ENCODE measurements at places on chromosomes 7 and 10. TPM values are rescaled to one million over a fixed set of nuclear protein-coding genes. Genes with fewer than 3 reads are reported as not detected.

- H3K27me3 ChIP-seq = peaks cover 100% of the 10 kb centered on the region
- no peak for DNase-seq
- peak overlapping the region; percentile 60 for H3K27ac ChIP-seq
- H3K4me3 ChIP-seq = peak overlapping the region; percentile 67
- no peaks in the 10 kb centered on the region for H3K36me3 ChIP-seq
- H3K4me1 ChIP-seq = peaks cover 74% of the 10 kb centered on the region
Observed at GRCh38 chr10:8051109-8051821, 3.2 kb upstream of the GATA3 start.

GRCh38 chr10:115844591-115844990, 428.4 kb downstream of the GFRA1 start:
- H3K4me1 ChIP-seq = peaks cover 20% of the 10 kb centered on the region

The CALHM2 gene
- total RNA-seq = 11.3 TPM

DNA sequence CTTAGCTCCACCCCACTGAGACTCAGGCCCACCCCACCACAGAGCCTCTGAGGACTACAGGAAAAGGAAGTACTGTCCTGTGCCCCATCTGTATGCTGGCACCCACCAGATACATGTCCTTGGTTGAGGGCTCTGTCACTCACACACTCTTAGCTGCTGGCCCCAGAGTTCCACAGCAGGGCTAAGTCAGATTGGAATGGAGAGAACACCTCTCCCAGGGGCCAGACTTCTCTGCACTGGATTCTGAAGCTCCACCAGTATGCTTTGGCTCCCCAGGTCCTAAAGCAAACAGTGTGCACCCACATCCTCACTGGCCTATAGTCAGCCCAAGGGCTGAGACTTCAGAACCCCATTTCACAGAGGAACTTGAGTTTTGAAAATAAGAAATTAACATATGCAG, 103.2 kb upstream of the PPP2R2D start:
- no peaks in the 10 kb centered on the region for H3K4me1 ChIP-seq
- no peak overlapping the region for H3K27ac ChIP-seq
- H3K4me3 ChIP-seq = no peak overlapping the region
- no peak for DNase-seq

DNA sequence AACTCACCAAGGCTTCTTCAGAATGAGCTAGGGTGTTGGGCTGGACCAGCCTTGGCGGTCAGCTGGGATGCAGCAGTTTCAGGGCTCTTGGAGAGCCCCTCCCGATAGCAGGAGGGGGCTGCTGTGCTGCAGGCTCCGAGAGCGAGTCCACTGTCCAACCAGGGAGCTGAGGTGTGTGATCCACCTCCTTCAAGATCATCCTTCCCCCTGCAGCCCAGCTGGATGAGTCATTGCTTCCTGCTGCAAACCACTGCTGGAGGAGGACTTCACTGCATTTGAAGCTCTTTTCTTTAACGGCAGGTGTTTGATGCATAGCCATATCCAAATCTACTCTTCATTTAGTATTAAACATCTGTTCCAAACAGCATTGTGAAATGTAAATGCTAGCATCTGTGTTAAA, 54.2 kb upstream of the EBF3 start:
- H3K36me3 ChIP-seq = no peaks in the 10 kb centered on the region
- H3K4me1 ChIP-seq = no peaks in the 10 kb centered on the region
- H3K27ac ChIP-seq = no peak overlapping the region
- H3K4me3 ChIP-seq = no peak overlapping the region

The CYP26C1 gene
- not detected for total RNA-seq

- H3K4me1 ChIP-seq = peaks cover 87% of the 10 kb centered on the region
- no peaks in the 10 kb centered on the region for H3K27me3 ChIP-seq
- peak overlapping the region; percentile 7 for H3K27ac ChIP-seq
Observed at GRCh38 chr10:124660404-124661125, 83.6 kb downstream of the FAM53B start.

DNA sequence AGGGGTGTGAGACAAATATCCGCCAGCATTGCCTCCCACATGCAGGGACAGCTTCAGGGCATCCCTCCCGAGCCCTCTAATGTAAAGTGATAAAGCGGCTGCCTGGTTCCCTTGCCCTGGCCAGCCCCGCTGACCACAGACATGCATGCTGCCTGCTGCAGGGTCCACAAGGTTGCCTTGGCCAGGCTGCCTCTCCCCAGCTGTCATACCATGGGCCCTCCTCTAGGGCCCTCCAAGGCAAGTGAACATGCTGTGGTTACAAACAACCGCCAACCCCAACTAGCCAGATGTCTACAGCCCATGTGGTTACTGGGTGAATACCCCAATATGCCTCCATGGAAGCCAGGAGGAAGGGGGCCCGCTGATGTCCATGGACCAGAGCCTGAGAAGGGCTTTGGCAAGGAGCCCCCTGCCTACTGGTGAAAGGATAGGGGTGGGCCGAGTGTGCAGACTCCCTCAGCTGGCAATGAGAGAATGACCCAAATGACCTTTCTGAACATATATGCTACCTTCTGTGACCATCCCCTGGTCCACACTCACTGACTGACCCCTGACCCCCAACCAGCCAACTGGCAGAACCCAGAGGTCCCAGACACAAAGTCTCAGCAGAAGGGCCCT, 37.4 kb downstream of the GRID1 start:
- H3K4me3 ChIP-seq = no peak overlapping the region
- H3K27ac ChIP-seq = no peak overlapping the region
- H3K36me3 ChIP-seq = no peaks in the 10 kb centered on the region
- no peaks in the 10 kb centered on the region for H3K4me1 ChIP-seq
- H3K27me3 ChIP-seq = peaks cover 32% of the 10 kb centered on the region

GRCh38 chr10:22927661-22928403, at the start of gene ARMC3:
Gene ARMC3, plus strand, starts transcription at chr10:22928053. Its CDS starts 3,944 bp downstream, at chr10:22931997.
- H3K27ac ChIP-seq = no peak within 1 kb of the TSS
- H3K27me3 ChIP-seq = peaks cover 24% of the 10 kb centered on the region
- DNase-seq = peak; percentile 58
- peaks cover 18% of the 10 kb centered on the region for H3K4me1 ChIP-seq

DNA sequence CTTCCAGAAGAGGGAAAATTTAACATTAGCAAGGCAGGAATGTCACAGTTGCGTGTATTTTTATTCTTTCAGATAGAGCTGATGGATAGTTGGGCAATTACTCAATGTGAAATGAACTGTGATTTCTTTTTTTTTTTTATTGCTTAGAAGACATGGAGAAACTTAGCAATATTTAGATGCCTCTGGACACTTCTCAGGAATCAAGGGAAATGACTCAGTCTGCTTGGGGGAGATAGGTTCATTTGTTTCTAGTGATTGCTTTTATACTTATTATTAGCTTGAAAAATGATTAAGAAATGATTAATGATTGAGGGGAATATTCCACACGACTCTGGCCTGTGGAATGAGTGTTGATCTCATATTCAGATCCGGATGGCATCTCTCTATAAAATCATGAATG, 33.1 kb upstream of the TBX20 start:
- H3K4me1 ChIP-seq = peaks cover 9% of the 10 kb centered on the region
- H3K27me3 ChIP-seq = no peaks in the 10 kb centered on the region
- H3K27ac ChIP-seq = no peak overlapping the region
- H3K4me3 ChIP-seq = no peak overlapping the region
- DNase-seq = no peak
- no peaks in the 10 kb centered on the region for H3K36me3 ChIP-seq

GRCh38 chr7:1532456-1533254, 2.2 kb downstream of the MAFK start:
- H3K4me1 ChIP-seq = peaks cover 73% of the 10 kb centered on the region
- H3K27ac ChIP-seq = peak overlapping the region; percentile 99
- DNase-seq = peak; percentile 74

- H3K4me1 ChIP-seq = peaks cover 98% of the 10 kb centered on the region
- H3K4me3 ChIP-seq = no peak overlapping the region
- H3K27ac ChIP-seq = peak overlapping the region; percentile 92
- DNase-seq = no peak
- H3K36me3 ChIP-seq = peaks cover 35% of the 10 kb centered on the region
- no peaks in the 10 kb centered on the region for H3K27me3 ChIP-seq
Observed at GRCh38 chr10:124692100-124692446, 52.1 kb downstream of the FAM53B start.

DNA sequence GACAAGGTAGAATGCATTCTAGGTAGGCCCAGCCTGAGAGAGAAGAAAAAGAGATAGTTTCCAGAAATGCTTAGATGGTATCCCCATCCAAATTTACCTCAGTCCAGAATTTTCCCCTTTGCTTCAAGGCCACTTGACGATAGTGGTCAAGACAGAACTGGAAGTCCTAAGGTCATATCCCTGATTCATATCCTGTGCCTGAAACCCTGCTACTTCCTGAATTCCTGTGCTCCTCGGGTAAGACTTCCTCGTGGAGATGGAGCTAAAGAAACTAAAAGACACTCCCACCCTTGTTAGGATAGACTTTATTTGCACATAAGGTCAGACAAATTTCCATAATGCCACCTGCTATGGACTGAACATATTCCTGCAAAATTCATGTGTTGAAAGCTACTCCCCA, 175.9 kb downstream of the EVX1 start:
- no peak overlapping the region for H3K4me3 ChIP-seq
- H3K36me3 ChIP-seq = no peaks in the 10 kb centered on the region
- H3K27ac ChIP-seq = no peak overlapping the region
- H3K27me3 ChIP-seq = no peaks in the 10 kb centered on the region
- DNase-seq = no peak

DNA sequence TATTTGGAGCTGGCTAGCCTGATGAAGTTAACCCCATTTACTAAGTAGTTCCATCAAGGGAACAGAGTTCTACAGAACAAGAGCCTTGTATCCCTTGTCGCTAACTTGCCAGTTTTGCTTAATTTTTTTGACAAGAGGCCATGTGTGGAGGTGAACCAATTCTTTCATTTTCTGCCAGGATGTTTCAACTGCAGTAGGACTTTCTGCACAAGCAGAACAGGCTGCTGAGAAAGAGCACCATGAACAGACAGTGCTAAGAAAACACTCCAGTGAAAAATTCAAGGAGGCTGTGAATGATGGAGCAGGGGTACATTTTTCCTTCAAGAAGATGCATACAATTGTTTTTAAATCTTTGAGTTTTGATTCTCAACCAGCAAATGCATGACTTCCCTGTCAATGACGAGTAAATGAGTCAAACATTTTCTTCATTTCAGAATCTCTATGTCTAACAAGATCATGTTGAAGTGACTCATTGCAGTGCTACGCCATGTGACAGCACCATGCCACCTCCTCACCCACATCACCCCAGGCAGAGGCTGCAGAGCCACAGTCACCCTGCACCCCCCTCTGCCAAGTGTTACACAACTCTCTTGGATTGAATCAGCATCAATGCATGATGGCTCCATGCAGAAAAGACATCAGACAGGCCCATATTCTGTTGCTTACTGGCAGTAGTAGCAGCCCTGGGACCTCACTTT, 193.1 kb downstream of the COBL start:
- peak overlapping the region; percentile 83 for H3K27ac ChIP-seq
- H3K27me3 ChIP-seq = no peaks in the 10 kb centered on the region
- H3K4me1 ChIP-seq = peaks cover 47% of the 10 kb centered on the region
- DNase-seq = no peak

DNA sequence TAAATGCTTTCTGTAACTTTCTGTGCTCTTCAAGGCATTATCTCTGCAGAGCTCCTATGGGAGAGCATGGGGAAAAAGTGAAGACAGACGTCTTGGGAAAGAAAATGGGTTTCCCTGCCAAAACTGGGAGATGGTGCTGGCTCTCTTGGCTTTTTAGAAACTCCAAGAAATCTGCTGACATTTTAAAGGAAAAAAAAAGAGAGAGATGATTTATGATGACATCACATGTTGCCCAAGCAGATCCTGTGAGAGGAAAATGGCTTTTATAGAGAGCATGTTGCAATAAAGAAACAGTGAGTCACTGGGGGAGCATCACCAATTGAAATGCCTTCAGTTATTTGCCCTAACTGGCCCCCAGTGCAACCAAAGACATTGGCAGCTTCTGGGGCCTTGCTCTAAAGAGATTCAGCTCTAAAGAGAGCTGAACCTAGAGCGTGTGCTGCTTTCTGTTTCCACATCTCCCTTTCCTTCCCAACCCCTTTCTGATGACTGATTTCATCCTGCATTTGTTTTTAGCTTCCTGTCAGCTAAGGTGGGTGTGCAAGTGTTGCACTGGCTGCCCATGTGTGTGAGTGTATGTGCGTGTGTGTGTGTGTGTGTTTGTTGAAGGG, 37.7 kb downstream of the LRMDA start:
- no peaks in the 10 kb centered on the region for H3K27me3 ChIP-seq
- peak overlapping the region; percentile 47 for H3K27ac ChIP-seq
- H3K4me3 ChIP-seq = no peak overlapping the region
- H3K4me1 ChIP-seq = peaks cover 42% of the 10 kb centered on the region

DNA sequence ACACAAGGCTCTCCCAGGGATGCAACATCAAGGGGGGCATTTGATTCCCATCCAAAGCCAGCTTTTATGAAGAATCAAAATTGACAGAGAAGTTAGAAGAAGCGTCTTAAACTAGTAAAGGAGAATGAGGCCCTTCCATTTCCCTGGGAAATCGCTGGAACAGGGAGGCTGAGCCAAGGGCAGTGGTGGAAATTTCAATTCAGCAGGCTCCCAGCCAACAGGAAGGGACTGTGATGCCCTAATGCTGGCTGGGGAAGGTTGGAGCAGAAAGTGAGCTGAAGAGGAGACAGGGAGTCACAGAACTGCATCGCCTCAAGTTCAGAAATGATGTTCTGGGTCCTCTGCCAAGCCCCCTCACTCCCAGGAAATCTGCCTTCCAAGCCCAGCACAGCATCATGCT, 517.3 kb downstream of the GRID1 start:
- H3K4me3 ChIP-seq = no peak overlapping the region
- no peak overlapping the region for H3K27ac ChIP-seq
- H3K4me1 ChIP-seq = no peaks in the 10 kb centered on the region
- H3K36me3 ChIP-seq = no peaks in the 10 kb centered on the region

GRCh38 chr10:116053910-116054309, 219.1 kb downstream of the GFRA1 start:
- no peak overlapping the region for H3K27ac ChIP-seq
- no peaks in the 10 kb centered on the region for H3K27me3 ChIP-seq
- no peak for DNase-seq
- H3K36me3 ChIP-seq = no peaks in the 10 kb centered on the region

GRCh38 chr7:3778345-3778744, 477.3 kb downstream of the SDK1 start:
- H3K4me1 ChIP-seq = no peaks in the 10 kb centered on the region
- DNase-seq = no peak
- H3K4me3 ChIP-seq = no peak overlapping the region
- no peaks in the 10 kb centered on the region for H3K36me3 ChIP-seq

DNA sequence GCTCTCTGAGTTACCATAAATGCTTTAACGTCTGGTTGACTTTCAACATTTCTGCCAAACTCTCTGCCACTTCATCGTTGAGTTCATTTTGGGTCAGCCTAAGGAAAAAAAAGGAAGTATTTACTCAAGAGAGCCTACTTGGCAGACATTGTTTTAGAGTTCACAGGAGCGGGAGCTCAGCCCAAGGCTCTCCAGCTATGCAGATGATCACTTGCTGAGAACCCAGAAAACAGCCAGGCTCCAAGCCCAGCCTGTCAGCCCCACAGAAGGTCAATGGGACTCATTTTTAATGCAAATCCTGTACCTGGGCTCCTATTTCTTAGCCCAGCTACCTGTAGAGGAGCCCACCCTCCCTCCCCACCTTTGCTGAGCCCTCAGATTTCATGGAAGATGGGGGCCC, 45.5 kb downstream of the NOD1 start:
- peaks cover 66% of the 10 kb centered on the region for H3K4me1 ChIP-seq
- H3K27ac ChIP-seq = peak overlapping the region; percentile 55
- H3K36me3 ChIP-seq = peaks cover 85% of the 10 kb centered on the region
- H3K27me3 ChIP-seq = no peaks in the 10 kb centered on the region
- no peak overlapping the region for H3K4me3 ChIP-seq

The C10orf105 gene
- total RNA-seq = 0.05 TPM

Data from left ventricle myocardium inferior (tissue), 1 donor.